ENCODE measurements at places on chromosomes 3 and 15. TPM values are rescaled to one million over a fixed set of nuclear protein-coding genes. Genes with fewer than 3 reads are reported as not detected.
A peak's percentile ranks its signal among the peaks of the same experiment; 100 is the strongest.

- no peak for DNase-seq
Measured at GRCh38 chr15:59197454-59197853, 9.2 kb upstream of the LDHAL6B start.

- no peak for DNase-seq
Measured at GRCh38 chr3:24475925-24476324, 18.7 kb downstream of the THRB start.

DNA sequence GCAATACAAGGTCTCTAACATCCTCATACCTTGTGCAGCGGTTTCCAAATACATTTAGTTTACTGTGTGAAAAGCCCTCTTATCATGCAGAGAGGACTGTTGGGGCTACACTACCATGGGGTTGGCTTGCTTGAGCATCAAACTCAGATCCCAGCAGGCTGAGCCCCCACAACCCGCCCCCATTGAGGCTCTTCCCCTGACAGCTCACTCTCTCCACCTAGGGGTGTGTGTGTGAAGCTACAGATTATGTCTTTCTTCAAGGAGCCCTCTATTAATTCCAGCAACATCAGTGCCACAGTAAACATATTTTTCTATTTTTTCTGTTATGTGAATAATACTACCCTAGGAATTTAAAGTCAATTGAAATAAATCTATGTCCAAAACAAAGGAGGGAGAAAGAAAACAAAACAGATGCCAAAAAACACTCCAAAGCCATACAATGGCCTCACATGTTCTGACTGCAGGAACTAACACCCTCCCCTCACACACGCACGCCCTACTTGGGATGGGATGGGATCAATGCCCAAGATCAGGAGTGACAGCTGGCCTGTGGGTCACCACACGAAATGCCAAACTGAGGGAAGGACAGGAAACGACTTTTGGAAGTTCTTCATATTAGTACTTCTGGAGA, 14.7 kb downstream of the TM4SF4 start:
- DNase-seq = peak; percentile 56

DNA sequence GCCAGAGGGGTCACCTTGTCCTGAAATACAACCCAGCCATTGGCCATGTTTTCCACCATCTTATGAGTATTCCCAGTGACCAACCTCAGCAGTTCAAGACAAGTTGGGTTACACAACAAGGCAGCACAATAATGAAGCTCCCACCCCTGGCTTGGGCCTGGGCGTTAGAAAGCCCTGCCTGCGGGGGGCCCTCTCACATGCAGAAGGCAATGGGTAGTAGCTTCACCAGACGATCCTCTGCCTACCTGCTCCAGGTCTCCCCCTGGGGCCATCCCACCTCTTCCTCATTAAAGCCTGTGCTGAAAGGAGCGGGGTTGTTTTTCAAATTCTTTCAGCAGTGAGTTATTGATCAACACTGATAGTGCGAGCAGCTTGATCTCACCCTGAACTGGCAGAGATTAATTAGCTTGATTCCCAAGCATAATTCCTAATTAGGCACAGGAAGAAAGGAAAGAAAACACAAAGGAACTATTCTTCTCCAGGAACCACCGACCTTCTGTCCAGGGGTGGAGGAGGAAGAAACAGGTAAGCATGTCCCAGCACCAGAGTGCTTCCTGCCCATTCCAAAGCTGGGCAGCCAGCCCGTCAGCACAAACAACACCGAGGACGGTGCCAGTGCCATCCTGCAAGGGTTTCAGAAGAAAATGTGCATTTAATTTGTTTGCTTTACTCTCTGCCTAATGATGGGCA, 79.7 kb upstream of the CGNL1 start:
- DNase-seq = no peak

ZPLD1 gene
- total RNA-seq = not detected

Measured in hematopoietic multipotent progenitor cell (in vitro differentiated cells).